Left lung (tissue), 14 donors: ENCODE measurements at places on chromosomes 5 and 9. TPM values are rescaled to one million over a fixed set of nuclear protein-coding genes. Genes with fewer than 3 reads are reported as not detected.

DNA sequence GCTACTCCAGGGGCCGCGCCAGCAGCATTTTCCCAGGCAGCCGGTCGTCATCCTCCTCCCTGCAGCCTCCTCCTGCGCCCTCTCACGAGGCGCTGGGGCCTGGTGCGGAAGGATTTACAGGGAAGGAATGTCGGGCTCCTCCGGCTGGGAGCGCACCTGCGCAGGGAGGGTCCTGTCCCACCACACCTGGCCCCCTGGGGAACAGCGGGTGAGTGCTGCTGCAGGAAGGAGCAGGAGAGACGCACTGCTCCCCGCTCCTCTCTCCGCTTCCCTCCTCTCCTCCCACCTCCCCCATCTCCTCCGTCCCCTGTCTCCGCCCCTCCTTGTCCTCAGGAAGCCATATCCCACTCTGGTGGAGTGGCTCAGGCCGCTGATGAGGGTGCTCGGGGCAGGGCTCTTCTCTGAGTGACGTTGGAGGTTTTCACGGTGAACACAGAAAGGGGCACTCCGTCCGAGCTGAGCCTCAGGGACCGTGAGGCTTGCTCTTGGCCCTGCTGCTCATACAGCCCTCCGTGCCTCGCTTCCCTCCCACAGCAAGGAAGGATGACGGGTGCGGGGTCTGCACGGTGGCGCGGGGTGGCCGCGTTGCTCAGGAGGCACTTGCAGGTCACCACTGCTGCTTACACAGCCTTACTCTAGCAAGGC lies 31.3 kb downstream of the IRX4 start:
- no peak overlapping the region for H3K4me3 ChIP-seq
- no peaks in the 10 kb centered on the region for H3K4me1 ChIP-seq
- peaks cover 38% of the 10 kb centered on the region for H3K27me3 ChIP-seq
- no peaks in the 10 kb centered on the region for H3K36me3 ChIP-seq
- H3K27ac ChIP-seq = no peak overlapping the region

- H3K36me3 ChIP-seq = no peaks in the 10 kb centered on the region
- no peak overlapping the region for H3K27ac ChIP-seq
- peaks cover 3% of the 10 kb centered on the region for H3K4me1 ChIP-seq
- H3K4me3 ChIP-seq = no peak overlapping the region
- H3K27me3 ChIP-seq = no peaks in the 10 kb centered on the region
Measured at GRCh38 chr9:99357575-99357974, 135.5 kb downstream of the SEC61B start.

The TEK gene
- polyA plus RNA-seq = 51.5 TPM

The BTNL3 gene
- polyA plus RNA-seq = not detected

The HTR1A gene
- not detected for polyA plus RNA-seq

DNA sequence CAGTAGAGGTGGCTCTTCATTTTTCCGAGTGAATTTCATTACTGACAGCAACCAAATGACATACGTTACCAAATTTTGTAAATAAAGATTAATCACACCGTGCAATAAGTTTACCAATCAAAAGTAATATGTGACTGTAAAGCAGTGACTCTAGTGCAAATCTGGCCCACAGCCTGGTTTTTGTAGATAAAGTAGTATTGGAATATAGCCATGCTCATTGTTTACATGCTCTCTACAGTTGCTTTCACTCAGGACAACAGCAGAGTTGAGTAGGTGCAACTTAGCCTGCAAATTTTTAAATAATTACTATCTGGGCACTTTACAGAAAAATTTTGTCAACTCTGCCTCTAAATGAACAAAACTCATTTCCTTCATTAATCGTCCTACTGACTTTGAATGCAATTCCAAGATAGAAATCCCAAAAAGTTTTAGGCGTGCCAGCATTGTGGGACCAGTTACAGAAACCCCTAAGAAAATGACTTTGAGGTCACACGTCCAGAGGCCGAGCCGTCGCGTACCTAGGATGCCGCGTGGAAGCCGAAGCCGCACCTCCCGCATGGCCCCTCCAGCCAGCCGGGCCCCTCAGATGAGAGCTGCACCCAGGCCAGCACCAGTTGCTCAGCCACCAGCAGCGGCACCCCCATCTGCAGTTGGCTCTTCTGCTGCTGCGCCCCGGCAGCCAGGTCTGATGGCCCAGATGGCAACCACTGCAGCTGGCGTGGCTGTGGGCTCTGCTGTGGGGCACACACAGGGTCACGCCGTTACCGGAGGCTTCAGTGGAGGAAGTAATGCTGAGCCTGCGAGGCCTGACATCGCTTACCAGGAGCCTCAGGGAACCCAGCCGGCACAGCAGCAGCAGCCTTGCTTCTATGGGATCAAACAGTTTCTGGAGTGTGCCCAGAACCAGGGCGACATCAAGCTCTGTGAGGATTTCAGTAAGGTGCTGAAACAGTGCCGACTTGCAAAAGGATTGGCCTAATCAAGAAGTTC lies 180.7 kb upstream of the TLE4 start:
- H3K36me3 ChIP-seq = no peaks in the 10 kb centered on the region
- H3K27ac ChIP-seq = no peak overlapping the region
- DNase-seq = peak; percentile 22
- H3K4me1 ChIP-seq = no peaks in the 10 kb centered on the region
- H3K4me3 ChIP-seq = no peak overlapping the region

DNA sequence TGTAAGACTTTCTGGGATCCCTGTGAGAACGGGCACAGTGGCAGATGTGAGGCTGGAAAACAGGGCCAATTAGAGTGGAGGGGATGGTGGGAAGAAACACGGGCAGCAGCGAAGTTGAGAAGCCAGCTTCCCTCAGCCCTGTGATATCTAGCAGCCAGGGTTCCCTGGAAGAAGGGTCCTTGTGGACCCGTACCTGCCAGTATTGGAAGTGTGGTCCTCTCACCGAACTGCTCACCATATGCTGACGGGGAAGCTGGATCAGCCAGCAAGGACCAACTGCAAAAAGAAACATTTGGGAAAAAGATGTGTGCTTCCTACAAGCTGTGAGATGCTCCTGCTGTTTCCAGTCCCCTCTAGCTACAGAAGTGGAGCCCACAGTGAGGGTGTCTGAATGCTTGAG lies 13.6 kb downstream of the CKMT2 start:
- no peaks in the 10 kb centered on the region for H3K36me3 ChIP-seq
- H3K27me3 ChIP-seq = no peaks in the 10 kb centered on the region
- no peak overlapping the region for H3K27ac ChIP-seq
- DNase-seq = no peak
- H3K4me3 ChIP-seq = no peak overlapping the region

DNA sequence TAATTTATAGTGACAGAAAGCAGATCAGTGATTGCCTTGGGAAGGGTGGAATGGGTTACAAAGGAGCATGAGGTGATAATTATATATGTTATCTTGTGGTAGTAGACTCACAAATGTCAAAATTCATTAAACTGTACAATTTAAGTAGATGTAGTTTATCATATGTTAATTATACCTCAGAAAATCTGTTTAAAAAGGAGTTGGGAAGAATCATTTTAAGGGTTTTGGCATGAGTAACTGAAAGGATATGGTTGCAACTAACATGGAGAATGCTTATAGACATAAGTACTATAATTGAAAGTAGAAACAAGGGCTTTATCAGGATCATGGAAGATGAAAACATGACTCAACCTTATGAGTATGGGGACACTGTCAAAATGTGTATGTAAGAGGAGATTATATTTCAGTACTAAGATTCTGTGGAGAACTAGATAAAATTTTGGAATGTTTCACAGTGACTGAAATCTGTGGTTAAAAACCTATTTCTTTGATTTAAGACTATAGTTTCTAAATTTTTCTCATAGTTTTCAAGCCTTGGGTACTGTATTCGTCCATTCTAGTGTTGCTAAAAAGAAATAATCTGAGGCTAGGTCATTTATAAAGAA lies 73.3 kb downstream of the FCHO2 start:
- no peak overlapping the region for H3K4me3 ChIP-seq
- no peaks in the 10 kb centered on the region for H3K27me3 ChIP-seq
- DNase-seq = no peak
- no peaks in the 10 kb centered on the region for H3K36me3 ChIP-seq

GRCh38 chr9:83299094-83299493 lies 236.2 kb upstream of the RASEF start:
- DNase-seq = no peak
- no peak overlapping the region for H3K4me3 ChIP-seq
- no peak overlapping the region for H3K27ac ChIP-seq
- no peaks in the 10 kb centered on the region for H3K4me1 ChIP-seq
- peaks cover 12% of the 10 kb centered on the region for H3K36me3 ChIP-seq

DNA sequence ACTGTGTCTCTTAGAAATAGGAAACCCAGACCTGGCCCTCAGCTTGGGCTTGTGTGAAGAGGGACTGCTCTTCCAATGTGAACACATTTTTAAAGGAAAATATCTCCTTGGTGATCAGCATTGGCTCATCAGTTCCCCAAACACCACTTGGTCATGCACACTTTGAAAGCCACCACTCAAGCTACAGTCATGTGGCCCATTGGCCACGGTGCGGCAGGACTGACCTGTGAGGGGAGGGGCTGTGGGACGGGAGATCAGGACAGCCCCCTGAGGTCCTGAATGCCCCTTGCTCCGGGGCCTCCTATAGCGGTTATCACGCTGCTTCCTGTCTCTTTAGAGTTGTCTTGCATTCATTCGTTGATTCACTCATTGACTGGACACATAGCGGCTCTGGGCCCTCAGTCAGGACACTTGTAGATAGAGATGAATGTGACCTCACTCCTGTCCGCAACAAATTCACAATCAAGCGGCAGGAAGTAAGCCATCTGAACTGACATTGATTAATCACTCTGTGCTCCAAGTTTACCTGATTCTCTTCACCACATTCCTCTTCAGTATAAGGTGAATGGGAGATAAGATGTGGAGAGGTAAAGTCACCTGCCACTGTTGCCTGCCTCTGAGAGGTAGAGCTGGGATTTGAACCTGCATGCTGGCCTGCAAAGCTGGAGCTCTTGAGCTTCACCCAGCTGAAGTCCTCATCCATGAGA lies 73.1 kb downstream of the COL15A1 start:
- H3K4me1 ChIP-seq = no peaks in the 10 kb centered on the region
- H3K27ac ChIP-seq = no peak overlapping the region
- H3K36me3 ChIP-seq = no peaks in the 10 kb centered on the region
- DNase-seq = no peak
- H3K4me3 ChIP-seq = no peak overlapping the region
- H3K27me3 ChIP-seq = no peaks in the 10 kb centered on the region

- no peaks in the 10 kb centered on the region for H3K4me1 ChIP-seq
- no peak overlapping the region for H3K4me3 ChIP-seq
- no peaks in the 10 kb centered on the region for H3K36me3 ChIP-seq
- DNase-seq = no peak
- no peak overlapping the region for H3K27ac ChIP-seq
Measured at GRCh38 chr5:152379331-152379730, 25.7 kb downstream of the NMUR2 start.

The PAPPA gene
- polyA plus RNA-seq = 1.6 TPM

GRCh38 chr9:123000371-123001068 lies 32.9 kb upstream of the GPR21 start:
- no peak overlapping the region for H3K4me3 ChIP-seq
- no peak overlapping the region for H3K27ac ChIP-seq
- DNase-seq = no peak
- no peaks in the 10 kb centered on the region for H3K4me1 ChIP-seq
- H3K36me3 ChIP-seq = peaks cover 66% of the 10 kb centered on the region
